ENCODE measurements at places on chromosomes 2 and 18.

GRCh38 chr18:40035966-40036365 is 1919.1 kb upstream of the PIK3C3 start:
- no peak for DNase-seq

DNA sequence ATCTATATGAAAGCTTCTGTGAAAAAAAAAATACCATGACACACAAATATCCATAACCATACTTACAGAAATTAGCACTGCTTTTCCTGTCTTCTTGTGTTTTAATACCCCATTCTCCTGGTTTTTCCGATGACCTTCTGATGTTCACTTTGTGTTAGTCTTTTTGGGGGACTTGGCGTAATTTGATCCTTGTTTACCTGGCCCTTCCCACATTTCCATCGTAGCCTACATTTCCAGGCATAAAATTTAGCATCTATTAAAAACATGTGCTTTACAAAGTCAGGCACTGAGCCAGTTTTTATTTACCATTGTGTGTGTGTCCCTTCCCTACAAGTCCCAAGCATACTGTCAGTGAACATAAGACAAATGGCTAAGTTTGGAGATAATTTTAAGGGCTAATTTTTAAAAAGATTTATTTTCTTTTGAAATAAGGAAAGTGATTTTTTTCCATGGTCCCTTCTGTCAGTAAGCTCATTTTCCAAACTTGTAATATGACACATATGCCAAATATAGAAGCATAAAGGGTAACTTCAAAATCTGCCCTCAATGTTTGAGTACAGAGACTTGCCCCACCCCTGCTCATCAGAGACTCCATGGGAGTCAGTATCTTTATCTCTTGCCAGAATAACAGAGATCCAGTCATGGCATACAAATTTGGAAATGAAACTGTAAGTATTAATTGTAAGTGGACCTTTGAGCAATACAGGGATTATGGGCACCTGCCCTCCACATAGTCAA is 27.3 kb downstream of the SESTD1 start:
- no peak for DNase-seq

DNA sequence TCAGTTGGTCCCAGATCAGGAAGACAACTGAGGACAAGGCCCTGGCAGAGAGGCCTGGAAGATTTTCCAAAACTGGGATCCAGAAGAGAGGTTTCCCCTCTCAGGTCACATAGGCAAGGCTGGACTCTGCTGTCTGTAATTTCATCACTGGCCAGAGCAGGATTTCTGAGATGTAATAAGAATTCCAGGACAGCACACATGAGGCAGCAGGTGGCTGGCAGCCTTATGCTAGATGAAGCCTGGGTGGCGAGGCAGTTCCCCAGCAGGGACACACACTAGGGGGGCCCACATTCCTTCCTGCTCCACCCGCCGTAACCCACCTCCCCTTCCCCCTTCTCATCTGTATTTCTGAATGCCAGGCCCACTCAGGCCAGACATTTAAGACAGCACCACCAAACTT is 98.6 kb downstream of the HNRNPLL start:
- no peak for DNase-seq

DNA sequence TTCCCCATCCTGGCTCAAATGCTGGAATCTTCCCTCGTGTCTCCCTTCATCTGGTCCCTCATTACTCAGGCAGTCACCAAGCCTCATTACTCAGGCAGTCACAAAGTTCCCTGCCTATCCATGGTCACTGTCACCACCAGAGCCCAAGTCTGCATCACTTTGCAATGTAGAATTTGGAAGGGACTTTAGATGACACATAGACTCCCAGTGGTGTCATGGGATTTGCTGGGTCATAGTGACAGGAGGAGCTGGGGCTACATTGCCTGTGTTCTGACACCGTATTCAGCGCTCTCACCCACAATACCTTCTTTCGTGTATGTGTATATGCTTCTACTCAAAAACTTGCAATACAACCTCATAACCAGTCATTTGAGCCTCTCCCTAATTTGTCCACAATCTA is 2.1 kb upstream of the EMILIN1 start:
- DNase-seq = no peak

DNA sequence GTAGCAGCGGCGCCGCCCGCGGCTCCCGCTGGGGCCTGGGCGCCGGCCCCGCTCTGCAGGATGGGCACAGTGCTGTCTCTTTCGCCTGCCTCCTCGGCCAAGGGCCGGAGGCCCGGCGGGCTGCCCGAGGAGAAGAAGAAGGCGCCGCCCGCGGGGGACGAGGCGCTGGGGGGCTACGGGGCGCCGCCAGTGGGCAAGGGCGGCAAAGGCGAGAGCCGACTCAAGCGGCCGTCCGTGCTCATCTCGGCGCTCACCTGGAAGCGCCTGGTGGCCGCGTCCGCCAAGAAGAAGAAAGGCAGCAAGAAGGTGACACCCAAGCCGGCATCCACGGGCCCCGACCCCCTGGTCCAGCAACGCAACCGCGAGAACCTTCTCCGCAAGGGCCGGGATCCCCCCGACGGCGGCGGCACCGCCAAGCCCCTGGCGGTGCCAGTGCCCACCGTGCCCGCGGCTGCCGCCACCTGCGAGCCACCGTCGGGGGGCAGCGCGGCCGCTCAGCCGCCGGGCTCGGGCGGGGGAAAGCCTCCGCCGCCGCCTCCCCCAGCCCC is 369 bp downstream of the CDK5R2 start:
- no peak for DNase-seq

- DNase-seq = no peak
Measured at GRCh38 chr2:45559436-45559835, 51.6 kb downstream of the SRBD1 start.

Data from effector memory CD8-positive, alpha-beta T cell (primary cell).